Activated CD8-positive, alpha-beta memory T cell treated with anti-CD3 and anti-CD28 coated beads for 1 hour (primary cell): ENCODE measurements at places on chromosomes 16 and 17.

GRCh38 chr16:52568983-52569690, 22.2 kb upstream of the TOX3 start:
- DNase-seq: no peak

DNA sequence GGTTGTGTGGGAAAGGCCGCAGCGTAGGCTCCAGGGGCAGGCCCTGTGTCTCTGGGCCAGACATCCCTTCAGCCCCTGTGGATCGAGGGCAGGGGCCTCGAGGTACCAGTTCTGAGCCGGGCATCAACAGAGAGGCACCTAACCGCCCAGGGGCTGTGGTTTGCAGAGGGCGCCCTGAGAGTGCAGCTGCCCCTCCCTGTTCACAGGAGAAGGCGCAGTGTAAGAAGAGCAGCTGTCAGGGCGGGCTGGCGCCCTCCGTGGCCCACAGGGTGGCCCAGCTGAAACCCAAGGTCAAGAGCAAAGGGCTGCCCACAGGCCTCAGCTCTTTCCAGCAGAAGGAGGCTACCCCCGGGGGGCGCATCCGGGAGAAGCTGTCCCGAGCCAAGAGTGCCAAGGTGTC, 56.5 kb downstream of the ACTG1 start:
- DNase-seq: no peak

DNA sequence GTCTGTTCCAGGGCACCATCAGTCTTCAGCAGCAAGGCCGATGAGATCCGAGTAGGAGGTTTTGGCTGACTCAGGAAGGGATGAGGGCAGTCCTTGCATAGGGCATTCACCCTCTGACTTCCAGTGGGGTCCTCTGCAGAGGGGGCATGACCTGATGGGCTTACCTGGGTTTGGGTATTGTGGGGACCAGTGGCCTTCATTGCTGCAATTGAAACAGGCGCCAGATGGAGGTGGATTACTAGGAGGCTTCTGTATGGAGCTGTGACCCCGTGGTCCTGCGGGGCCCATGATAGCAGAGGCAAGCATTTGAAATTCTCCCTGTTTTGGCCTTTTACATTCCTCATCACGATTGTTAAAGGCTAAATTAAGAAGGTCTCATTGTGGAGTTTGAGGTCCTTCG, 2448.7 kb downstream of the TP53TG3F start:
- DNase-seq: no peak

DNA sequence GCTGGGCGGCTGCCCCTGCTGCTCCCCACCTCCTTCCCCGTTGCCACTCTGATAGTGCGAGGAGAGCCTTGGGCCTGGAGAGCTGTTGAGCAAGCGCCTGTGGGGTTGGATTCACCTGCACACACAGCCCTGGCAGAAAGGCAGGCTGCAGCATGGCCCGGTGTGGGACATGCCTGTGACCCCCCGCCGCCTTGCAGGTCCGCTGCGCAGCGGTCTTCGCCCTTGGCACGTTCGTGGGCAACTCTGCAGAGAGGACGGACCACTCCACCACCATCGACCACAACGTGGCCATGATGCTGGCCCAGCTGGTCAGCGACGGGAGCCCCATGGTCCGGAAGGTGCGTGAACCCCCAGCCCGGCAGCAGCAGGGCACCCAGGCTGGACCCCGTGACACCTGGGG, 106.8 kb upstream of the CHMP6 start:
- DNase-seq: no peak

DNA sequence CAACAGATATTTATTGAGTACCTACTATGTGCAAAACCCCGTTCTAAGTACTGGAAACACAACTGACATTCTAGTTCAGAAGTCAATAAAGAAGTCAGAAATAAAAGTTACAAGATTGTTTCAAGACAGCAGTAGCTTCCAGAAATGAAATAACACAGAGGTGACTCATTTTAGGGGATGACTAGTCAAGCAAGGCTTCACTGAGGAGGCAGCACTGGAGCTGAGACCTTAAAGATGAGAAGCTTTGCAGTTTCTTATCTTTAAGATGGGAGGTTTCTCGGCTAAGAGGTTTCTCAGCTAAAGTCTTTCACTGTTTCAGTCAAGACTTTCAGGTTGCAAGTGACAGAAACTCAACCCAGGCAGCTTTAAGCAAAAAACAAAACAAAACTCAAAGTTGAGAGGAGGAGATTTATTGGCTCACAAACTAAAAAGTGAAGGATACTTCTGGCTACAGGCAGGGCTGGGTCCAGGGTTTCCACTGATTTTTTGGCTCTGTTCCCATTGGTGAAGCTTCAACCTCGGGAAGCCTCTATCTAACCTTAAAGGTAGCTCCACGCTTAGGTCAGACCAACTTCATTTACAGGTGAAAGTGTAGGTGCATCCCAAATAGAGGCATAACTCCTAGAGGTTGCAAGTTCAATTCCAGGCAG, 7.4 kb upstream of the MMP2 start:
- DNase-seq: no peak

GRCh38 chr16:11550791-11551498, 35.8 kb downstream of the LITAF start:
- no peak for DNase-seq
